Esophagus squamous epithelium (tissue), 5 donors: ENCODE measurements at places on chromosomes 7 and 10. TPM values are rescaled to one million over a fixed set of nuclear protein-coding genes. Genes with fewer than 3 reads are reported as not detected.

DNA sequence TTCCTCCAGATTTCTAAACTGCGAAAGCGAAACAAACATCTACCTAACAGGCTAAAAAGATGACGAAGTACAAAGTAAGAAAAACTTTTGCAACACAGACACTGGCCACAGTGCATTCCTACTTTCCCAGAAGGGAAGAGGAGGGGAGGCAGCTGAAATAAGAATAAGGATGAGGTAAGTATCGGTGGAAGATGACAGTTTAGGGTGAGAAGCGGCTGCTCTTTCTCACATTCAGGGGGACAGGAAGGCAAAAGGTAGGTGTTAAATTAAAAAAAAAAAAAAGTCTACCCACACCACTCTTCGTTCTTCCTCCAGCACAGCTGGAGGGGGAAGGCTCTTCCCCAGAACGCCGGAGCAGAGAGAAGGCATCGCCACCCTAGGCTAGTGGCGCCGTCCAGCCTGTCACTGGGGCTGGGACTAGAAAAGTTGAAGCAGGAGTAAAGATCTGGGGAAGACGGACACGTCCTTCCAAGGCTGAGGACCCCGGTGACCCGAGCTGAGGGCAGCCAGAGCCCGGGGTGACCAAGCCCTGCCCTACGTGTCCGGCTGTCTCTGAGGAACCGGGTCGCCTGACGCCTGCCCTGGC, 846 bp downstream of the DNAJC1 start:
- peak overlapping the region; percentile 92 for H3K27ac ChIP-seq
- H3K4me3 ChIP-seq: peak overlapping the region; percentile 77
- H3K4me1 ChIP-seq: peaks cover 9% of the 10 kb centered on the region
- no peaks in the 10 kb centered on the region for H3K36me3 ChIP-seq

The TLX1 gene
- not detected for total RNA-seq

DNA sequence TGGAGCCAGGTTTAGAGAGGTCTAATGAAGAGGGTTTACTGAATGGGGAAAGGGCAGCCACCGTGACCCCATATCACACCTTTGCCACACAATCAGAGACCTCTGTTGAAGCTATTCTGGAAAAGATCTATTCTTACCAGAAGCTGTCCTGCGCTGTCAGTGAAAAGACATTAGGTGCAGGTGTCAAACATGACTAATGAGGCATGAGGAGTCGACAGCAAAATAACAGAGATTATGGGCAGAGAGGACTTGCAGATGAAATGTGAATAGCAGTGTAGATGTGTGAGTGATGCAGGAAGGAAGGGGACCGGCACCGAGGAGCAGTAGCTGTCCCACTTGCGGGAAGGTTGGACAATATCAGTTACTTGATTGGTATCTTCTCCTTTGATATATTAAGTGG, 627.7 kb upstream of the GALNT17 start:
- no peak for DNase-seq
- H3K27ac ChIP-seq: no peak overlapping the region
- H3K27me3 ChIP-seq: no peaks in the 10 kb centered on the region
- H3K4me1 ChIP-seq: peaks cover 8% of the 10 kb centered on the region
- H3K36me3 ChIP-seq: no peaks in the 10 kb centered on the region

The CYP2C8 gene
- 0.19 TPM for total RNA-seq

The VAX1 gene
- total RNA-seq: not detected

- no peaks in the 10 kb centered on the region for H3K36me3 ChIP-seq
- peaks cover 20% of the 10 kb centered on the region for H3K4me1 ChIP-seq
- no peak overlapping the region for H3K27ac ChIP-seq
- H3K27me3 ChIP-seq: no peaks in the 10 kb centered on the region
- DNase-seq: no peak
Measured at GRCh38 chr7:55568613-55569268, 3.6 kb downstream of the VOPP1 start.

DNA sequence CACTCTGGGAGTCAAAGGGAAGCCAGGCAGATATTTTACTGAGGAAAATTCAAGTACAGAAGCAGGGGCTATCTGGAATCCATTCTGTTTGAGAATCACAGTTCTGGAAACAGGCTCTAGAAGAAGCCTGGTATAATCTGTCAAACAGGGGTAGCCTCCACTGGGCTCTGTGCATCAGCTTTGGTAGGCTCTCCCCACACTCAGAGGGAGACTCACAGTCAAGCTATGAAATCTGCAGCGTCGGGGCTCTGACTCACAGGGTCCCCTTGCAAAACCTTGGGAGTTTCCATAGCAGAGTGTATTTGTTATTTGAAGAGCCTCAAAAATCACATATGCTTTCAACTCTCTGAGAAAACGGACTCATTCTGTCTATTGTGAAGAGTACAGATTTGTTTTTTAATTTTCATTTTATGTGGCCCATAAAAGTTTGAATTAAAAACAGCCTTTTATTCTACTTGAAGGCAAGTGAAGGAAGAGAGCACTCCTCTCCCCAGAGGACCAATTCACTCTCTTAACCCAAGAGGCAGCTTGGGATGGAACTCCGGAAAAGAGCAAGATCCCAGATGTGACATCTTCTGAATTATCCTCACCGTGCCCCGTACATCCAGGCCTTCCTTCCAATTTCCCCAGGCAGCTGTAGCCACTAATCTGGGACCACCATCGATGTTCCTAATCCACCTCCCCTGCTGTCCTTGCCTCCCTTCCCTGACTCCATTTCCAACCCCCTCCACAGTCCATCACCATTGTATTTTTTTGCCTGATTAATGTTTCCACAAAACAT, 590.9 kb upstream of the MGMT start:
- no peaks in the 10 kb centered on the region for H3K36me3 ChIP-seq
- H3K27ac ChIP-seq: no peak overlapping the region
- no peaks in the 10 kb centered on the region for H3K4me1 ChIP-seq
- no peak overlapping the region for H3K4me3 ChIP-seq
- DNase-seq: no peak

The CFAP70 gene
- 0.22 TPM for total RNA-seq

DNA sequence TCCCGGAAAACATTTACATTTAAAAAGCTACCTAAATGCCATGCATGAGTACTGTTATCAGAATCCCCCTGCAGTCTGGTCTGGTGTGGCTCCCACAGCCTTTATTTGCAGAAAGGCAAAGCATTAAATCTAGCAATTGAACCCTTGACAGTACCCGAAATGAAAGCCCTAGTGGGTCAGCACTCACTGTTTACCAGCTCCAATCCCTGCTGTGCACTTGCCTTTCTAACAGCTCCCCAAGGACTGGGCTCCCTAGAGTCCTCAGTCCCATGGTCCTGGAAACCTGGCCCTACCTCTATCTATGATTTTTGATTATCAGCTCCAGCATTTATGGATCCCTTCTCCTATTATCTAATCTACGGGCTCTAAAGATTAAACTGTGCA, 1.9 kb upstream of the MACC1 start:
- DNase-seq: no peak
- no peaks in the 10 kb centered on the region for H3K36me3 ChIP-seq
- H3K4me3 ChIP-seq: no peak overlapping the region

DNA sequence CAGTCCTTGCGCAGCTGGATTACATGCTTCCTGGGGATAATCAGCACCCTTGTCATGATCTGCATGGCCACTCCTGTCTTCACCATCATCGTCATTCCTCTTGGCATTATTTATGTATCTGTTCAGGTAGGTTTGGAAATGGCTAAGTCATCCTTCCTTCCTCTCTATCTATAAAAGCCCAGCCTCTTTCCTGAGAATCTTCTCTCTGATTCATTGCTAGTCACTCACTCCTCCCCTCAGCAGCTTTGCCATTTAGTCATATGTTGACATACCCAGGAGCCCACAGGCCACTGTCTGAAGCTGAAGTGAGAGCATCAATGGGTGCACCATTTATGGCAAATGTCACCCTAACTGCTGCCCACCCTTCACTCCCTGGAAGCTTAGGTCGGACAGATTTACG, 52.0 kb downstream of the ABCC2 start:
- H3K4me1 ChIP-seq: no peaks in the 10 kb centered on the region
- no peak for DNase-seq
- no peaks in the 10 kb centered on the region for H3K36me3 ChIP-seq
- H3K27me3 ChIP-seq: no peaks in the 10 kb centered on the region
- no peak overlapping the region for H3K4me3 ChIP-seq

- H3K27ac ChIP-seq: no peak overlapping the region
- no peak for DNase-seq
- H3K36me3 ChIP-seq: no peaks in the 10 kb centered on the region
- H3K4me1 ChIP-seq: peaks cover 19% of the 10 kb centered on the region
Measured at GRCh38 chr7:91289633-91290254, 25.5 kb downstream of the FZD1 start.
